ENCODE measurements at places on chromosomes 1 and 21.
A peak's percentile ranks its signal among the peaks of the same experiment; 100 is the strongest.

DNA sequence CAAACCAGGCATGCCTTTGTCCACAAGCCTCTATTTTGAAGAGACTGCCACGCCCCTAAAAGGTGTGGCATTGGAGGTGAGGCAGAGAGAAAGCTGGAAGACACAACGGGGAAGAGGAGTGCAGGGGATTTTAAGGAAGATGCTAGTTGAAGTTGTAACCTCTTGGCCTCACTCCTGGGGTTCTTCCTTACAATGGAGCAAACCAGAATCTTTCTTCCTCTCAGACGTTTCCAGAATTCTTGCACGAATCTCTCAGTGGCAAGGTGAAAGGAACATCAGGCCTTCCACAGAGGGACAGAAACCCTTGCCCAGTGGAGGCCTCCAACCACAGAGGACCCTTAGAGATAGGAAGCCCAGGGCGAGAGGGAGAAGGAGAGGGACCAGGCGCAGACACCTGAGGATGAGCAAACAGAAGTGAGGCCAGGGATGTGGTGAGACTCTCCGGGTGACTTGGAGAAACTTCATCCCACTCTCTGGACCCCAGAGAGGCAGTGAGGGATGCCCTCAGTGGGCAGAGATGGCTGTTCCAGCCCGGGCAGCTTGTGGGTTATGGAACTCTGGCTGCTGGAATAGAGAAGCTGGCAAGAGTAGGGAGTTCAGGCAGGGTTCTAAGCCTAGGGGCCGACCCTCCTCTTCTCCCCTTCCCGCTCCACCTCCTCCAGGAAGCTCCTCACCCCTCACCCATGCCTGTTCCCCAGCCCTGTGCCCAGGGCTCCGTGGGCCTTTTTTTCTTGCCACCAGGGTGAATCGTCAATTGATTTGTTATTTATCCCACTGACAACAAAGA is 136.8 kb upstream of the RUNX3 start:
- DNase-seq, result no peak

- no peak for DNase-seq
These were observed 46.3 kb upstream of the PDE9A start for GRCh38 chr21:42607102-42607501.

- peak; percentile 16 for DNase-seq
These were observed 37.8 kb downstream of the MIS18A start for GRCh38 chr21:32240851-32241687.

DNA sequence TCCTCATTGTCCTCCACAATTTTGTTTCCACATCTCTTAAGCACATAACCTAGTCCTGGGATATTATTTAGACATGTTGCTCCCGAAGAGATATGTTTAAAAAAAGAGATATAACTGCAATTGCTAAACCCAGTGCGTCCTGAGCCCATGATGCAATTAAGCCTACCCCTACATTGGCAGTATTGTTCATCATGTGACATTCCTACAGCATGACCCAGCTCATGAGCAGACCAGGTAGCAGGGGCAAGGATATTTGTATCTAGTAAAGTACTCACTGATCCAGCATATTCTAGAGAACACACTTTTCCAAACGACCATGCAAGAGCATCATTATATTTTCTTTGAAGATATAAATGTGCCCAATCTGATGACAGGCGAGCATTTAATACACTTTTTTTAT is 1.2 kb downstream of the ADAM30 start:
- no peak for DNase-seq

DNA sequence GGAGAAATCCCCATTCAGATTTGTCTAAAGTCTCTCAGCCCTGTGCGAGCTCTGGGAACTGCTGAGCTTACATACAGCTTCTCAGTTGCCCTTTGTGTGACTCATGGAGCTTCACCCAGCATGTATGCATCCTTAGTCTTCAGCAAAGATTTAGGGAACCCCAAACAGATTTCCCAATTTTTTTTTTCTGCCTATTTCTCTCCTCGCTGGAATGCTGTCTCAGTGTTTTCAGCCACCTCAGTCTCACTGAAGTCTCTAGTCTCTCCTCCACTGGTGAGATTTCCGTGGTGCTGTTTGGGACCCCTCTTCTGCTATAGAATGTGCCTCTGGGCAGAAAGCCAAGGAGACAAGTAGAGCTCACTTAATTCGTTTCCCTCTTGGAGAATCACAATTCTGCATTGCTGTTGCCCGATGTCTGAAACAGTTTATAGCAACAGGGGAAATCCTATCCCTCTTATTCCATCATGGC is 28.1 kb upstream of the TXLNA start:
- DNase-seq, result peak; percentile 27

GRCh38 chr1:35935442-35936388 is 4.8 kb downstream of the AGO3 start:
- DNase-seq, result no peak

DNA sequence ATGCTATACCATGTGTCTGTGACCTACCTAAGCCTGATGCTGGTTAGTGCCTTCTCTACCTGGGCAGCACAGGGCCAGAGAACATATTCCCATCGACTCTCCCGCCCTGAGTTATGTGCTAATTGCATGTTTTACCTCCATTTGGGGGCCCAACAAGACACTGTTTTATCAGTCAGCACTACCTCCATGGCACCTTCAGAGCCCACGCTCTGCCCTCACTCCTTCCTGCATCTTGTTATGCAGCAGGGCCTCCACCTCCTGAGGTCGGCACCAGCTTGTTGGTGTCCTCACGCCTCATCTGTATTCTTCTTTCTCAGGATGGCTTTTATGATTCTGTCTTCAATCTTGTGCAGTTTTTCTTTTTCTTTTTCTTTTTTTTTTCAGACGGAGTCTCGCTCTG is 11.9 kb downstream of the WNT9A start:
- no peak for DNase-seq

DNA sequence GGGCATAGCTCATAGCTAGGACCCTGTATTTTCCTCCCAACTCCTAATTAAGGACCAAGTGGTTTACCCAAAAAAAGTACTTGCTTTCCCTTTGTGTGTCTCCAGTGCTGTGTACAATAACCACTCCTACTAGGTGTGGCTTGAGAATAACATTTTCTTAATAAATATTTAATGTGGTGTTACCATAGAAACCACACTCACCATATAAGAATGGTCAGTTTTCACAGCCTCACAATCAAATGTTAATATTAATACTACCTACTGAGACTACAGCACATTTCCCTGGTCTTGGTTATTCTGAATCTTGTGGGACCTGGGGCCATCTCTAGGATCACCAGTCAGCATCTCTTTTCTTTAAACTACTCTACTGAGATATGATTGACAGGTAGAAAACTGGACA is 83.5 kb upstream of the BCAR3 start:
- no peak for DNase-seq

DNA sequence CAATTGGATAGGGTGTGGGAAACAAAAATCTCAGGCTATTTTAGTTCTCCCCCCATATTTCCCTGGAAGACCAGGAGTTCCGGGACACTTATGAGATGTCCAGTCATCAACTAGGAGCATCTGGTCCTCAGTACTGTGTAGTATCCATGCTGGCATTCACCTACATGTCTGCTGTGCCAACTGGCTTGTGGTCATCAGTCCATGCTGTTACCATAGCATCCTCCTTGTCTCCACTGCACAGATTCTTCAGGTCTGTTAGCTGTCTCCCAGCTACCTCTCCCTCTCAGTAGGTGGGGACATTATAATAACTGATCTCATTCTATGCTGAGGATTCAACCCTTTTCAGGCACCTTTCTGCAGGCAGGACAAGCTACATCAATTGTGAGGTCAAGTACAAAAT is 302.9 kb downstream of the BARHL2 start:
- DNase-seq, result no peak

DNA sequence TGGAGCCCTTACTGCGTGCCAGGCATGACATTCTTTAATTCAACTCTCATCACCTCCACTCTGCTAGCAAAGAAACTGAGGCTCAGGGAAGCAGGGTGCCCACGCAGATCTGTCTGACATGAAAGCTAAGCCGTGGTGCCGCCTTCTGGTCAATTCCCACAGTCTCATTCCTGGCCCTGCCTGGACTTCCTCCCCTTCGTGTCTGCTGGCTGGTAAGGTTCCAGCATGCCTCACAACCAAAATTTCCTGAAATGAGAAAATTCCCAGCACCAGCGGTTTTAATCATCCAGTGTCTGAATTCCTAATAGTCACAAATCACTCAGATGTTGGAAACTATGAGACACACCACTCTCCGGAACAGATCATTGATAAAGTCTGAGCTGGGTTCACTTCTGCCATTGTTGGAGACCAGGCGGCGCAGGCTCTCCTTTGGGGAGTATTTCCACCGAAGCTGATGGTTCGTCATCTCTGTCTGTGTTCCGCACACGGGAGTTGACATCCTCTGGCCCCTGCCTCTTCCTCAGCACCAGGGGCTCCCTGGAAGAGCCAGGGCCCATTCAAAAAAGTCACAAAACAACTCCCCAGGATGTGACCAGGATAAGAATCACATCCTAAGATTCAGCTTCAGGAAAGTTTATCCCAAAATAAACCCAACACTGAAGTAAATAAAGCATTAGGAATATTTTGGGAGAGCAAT is 167.7 kb downstream of the PLPP3 start:
- DNase-seq, result peak; percentile 64

DNA sequence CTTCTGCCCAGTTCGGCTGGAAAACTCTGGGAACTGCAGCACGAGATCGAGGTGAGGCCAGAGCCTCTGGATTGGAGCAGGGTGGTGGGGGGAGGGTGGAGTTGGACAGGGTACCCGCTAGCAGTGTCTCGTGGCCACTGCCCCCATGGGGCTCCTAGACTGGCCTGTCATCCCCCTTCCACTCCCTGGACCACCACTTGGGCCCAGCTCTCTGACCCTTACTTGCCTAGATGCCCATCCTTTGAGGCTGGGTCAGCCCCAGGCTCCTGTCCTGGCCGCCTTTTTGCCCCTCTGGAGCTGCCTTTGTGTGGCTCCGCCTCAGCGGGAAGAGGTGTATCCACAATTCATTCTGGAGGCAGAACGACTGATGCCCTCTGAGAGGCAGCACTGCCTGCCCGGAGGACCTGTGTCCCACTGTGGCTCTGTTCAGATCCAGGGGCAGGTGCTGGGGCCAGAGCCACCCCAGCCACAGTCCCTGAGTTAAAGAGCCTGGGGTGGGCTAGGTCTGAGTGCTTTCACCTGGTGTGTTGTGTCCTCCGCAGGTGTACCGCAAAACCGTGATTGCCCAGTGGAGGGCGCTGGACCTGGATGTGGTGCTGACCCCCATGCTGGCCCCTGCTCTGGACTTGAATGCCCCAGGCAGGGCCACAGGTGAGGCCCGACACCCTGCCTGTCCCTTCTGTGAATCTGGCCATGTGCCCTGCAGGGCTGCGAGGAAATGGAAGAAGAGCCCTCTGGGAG is 17.7 kb downstream of the FAAH start:
- no peak for DNase-seq

- no peak for DNase-seq
These were observed 53.5 kb upstream of the TARBP1 start for GRCh38 chr1:234532503-234532922.

GRCh38 chr1:223849352-223850254 is 3.9 kb upstream of the TP53BP2 start:
- no peak for DNase-seq

DNA sequence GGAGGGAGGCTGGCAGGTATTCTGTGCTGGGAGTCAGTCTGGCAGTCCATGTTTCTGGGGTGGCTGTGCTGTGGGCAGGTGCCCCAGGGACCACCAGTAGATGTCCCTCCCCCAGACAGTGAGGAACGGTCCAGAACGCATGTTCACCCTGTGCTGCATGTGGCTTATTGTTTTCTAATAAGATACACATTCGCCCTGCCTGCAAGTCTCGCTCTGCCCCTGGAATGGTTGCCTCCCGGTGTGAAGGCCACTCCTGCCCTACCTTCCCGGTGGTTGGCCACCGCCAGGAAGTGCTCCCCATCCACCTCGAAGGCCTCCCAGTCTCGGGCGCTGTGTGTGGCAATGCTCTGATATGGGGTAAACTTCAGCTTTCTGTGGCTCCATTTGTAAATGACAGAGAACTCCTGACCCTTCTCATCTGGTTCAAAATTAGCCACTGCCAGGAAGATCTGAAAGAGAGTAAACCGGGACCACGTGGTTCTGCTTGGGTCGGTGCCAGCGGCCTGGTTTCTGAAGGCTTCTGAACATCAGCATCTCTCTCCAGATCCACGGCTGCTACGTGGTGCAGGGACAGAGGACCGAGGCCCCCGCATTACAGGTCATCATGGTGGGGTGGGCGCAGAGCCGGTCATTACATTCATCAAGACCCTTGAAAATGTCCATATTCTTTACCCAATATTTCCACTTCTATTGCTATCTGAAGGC is 14.5 kb downstream of the KRTAP10-1 start:
- DNase-seq, result no peak

DNA sequence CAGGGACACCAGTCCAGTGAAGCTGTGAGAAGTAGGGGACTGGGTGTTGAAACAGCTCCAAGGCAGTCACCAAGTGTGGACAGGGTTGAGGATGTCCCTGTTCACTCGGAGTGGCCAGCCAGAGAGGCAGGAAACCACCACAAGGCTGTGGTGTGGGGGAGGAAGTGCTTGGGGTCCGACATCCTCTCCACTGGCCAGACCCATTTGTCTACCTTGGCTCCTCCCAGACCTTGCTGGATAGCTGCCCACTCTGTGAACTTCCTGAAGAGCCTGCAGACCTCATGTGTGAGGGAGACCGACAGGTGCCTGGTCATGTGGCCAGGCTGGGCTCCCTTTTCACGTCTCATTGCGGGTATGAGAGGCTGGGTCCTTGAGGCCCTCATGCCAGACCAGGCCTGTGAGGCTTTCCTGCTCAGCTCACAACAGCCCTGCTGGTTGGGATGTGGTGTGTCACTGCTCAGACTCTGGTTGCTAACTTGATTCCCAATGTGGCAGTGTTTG is 21.8 kb downstream of the CYP4B1 start:
- no peak for DNase-seq

- no peak for DNase-seq
These were observed 402.6 kb upstream of the NFIA start for GRCh38 chr1:60679524-60680375.

DNA sequence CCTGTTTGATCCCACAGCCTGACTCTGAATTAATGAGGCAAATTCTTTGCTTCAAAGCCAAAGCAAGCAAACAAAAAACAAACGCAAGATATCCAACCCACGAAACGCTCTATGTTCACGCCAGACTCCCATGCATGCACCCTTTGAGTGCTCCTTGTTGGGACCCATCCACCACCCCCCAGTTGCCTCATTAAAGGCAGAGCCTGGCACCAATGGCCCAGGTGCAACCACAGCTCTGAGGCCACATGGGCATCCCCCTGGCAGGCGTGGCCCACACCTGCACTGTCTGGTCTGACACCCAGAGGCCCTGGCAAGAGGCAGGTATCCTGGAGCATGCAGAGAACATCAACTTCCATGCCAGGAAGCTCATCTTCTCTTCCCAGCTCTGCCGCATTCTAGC is 1.1 kb upstream of the PADI4 start:
- no peak for DNase-seq

All from AG09309 (cell line).